NCI-H510A treated with DMSO at 0.1 percent for 48 hours (cell line): ENCODE measurements at places on chromosomes 11 and 22.

GRCh38 chr11:108838792-108839105 is 173.9 kb downstream of the DDX10 start:
- no peak for DNase-seq

- DNase-seq = no peak
These were observed 250.2 kb downstream of the MN1 start for GRCh38 chr22:27551402-27551801.

DNA sequence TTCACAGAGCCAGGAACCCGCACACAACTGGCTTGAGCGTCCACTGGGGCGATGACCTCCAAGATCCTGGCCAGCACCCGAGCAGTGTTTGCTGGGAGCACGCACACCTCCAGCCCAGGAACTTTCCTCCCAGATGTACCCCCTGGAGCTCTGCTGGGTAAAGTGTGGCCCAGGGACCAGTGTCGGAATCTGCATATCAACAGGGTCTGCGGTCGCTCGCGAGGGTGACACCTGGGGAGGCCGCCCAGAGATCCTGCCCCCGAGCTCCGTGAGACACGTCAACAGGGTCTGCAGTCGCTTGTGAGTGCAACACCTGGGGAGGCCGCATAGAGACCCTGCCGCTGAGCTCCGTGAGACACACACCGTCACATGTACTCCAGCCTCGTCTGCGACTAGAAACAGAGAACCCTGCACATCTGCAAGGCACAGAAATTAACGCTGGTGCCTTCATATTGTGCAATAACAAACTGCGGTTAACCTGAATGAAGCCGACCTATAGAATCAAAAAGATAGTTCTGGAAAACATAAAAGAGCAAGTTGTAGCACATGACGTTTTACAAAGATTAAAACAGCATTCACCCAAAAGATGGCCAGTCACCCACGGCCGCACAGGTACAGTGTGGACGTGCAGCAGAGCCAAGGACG is 172.4 kb downstream of the BRD1 start:
- DNase-seq = no peak

DNA sequence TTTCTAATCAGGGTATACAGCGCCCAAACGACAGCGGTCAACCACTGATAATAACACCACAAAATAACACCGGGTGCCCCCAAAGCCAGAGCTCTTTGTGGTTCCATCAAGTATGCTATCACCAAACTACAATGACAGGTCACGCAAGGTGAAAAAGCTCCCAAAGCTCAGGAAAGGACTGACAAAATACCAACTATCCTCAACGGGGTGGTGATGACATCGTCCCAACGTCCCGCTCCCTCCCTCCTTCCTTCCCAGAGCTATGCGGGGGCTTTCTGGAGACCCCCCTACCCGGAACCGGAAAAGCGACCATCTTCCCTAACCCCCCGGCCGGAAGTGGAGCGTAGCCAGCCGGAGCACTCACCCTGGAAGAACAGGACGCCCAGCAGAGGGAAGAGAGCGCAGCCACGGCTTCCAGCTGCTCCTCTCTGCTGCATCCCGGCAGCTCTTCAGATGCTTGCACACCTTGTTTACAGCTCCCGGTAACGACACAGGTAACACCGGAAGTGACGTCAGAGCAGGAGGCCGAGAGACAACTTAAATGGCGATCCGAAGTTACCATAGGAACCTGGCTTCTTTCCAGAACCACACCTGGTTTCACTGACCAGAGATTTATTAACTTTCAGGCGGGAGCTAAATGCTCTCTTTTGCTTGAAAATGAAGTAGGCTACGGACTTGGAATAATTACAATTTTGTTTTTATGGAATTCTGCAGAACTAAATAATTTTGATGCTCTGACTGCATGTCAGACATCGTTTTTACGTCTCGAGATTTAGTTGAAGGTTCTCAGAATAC is at the start of gene MPZL3:
Gene MPZL3, minus strand, starts transcription at position 508 of the 795 bp plus-strand sequence. Its CDS starts 71 bp downstream, at position 437.
- peak; percentile 97 for DNase-seq

DNA sequence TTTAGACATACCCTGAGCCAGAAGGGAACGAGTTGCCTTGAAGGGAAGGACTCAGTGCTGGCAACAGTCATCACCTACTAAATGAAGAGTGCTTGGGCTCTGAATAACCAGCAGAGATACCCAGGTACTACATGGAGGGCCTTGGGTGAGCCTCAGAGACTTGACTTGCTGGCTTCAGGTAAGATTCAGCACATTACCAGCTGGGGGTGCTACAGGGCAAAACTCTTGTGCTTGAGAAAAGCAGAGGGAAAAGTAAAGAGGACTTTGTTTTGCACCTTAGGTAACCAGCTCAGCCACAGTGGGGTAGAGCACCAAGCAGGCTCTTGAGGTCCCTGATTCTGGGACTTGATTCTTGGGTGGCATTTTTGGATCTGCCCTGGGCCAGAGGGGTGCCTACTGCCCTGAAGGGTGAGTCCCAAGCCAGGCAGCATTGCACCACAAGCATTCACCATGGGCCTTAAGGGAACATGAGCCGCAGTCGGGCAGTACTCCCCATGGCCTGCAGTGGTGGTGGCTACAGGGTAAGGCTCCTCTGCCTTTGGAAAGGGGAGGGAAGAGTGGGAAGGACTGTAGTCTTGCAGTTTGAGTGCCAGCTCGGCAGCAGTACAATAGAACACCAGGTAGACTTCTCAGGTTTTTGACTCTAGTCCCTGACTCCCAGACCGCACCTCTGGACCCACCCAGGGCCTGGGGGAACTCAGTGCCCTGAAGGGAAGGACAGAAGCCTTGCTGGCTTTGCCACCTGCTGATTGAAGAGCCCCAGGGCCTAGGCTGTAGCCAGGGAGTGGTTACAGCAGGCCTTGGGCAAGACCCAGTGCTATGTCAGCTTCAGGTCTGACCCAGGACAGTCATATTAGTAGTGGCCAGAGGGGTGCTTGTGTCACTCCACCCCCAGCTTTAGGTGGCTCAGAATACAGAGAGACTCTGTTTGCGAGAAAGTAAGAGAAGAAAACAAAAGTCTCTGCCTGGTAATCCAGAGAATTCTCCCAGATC is 22.7 kb upstream of the PLEKHA7 start:
- DNase-seq = no peak

DNA sequence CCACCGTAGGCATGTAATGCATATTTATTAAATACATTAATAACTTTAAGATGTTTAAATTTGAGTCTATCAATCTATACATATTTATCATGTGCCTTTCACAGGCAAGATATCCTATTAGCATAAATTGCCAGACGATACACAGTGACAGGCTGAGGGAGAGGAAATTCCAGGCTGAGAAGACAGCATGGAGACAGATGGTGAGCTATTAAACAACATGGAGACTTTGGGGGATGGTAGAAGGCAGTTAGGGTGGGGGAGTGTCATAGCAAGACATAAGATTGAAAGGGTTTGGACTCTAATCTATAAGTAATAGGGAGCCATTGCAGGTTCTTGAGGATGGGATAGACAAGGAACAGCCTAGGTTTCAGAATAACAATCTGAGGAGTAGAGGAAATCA is 138.5 kb downstream of the NXPE2 start:
- DNase-seq = no peak

DNA sequence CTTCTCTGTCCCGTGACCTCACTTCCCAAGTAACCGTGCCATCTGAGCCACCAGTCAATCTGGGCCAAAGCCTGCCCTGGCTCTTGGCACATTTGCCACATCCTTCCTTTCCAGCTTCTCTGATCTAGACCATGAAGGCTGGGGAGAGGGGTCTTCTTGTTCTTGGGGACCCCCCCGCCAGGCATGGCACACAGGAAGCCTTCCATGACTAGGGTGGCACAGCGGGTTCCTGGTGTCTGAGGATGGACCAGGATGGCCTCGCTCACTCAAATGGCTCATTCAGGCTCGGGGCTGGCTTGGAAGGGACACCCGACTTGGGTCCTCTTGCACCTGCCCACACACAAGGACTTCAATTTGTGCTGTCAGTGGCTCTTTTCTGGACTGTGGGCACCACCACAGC is 121.3 kb downstream of the BCR start:
- no peak for DNase-seq

GRCh38 chr22:30876221-30876751 is 92.3 kb downstream of the MORC2 start:
- no peak for DNase-seq

- no peak for DNase-seq
These were observed 200.4 kb downstream of the RAB38 start for GRCh38 chr11:87974797-87975196.

GRCh38 chr11:120694726-120695125 is 183.2 kb downstream of the GRIK4 start:
- DNase-seq = no peak

DNA sequence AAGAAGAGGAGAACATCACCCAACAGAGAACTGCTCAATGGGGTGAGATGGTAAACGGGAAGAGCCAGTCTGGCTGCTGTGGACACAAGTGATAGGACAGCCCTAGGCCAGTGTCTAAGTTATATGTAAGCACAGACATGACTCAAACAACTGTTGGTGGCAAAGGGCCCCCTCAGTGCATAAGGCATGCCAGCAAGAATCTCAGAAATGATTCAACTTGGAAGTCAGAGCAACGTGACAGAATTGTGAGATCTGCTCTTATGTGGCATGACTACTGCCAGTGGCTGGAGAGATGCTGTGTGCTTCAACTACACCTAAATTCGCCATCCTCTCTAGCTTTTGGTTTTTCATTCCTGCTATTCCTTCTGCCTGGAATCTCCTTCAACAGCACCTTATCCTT is 7.4 kb downstream of the SLN start:
- no peak for DNase-seq

- DNase-seq = no peak
These were observed 76.7 kb upstream of the BLID start for GRCh38 chr11:122192634-122193255.

DNA sequence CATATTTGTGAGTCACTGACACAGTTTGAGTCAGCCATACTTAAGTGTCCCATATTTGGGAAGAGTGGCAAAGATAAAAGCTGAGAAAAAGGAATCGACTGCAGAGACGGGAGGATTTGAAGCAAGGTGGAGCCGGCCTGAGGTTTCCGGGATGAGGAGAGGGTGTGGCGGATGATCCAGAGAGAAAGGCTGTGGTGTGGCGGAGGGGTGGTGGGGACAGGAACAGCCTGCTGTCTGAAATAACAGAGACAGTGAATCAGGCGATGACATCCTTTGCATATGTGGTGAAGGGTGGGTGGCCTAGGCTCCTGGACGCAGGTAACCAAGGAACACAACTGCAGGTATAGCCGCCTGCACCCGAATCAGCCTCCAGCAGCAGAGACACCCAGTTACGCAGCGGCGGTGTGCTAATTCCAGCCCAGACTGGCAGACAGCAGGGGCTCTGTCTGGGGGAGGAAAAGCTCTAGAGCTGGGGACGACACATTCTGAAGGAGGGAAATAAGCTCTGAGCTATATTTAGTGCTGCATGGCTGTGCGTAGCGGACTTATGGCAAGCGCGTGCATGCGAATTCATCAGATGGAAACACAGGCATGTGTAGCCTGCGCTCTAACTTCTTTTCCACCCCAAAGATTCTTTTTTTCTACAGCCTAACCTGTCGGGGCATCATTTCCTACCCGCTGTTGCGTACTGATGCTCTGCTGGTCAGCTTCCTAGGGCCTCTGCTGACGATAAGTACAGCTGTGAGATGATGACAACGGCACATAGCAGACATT is 62.7 kb upstream of the BARX2 start:
- DNase-seq = peak; percentile 89

DNA sequence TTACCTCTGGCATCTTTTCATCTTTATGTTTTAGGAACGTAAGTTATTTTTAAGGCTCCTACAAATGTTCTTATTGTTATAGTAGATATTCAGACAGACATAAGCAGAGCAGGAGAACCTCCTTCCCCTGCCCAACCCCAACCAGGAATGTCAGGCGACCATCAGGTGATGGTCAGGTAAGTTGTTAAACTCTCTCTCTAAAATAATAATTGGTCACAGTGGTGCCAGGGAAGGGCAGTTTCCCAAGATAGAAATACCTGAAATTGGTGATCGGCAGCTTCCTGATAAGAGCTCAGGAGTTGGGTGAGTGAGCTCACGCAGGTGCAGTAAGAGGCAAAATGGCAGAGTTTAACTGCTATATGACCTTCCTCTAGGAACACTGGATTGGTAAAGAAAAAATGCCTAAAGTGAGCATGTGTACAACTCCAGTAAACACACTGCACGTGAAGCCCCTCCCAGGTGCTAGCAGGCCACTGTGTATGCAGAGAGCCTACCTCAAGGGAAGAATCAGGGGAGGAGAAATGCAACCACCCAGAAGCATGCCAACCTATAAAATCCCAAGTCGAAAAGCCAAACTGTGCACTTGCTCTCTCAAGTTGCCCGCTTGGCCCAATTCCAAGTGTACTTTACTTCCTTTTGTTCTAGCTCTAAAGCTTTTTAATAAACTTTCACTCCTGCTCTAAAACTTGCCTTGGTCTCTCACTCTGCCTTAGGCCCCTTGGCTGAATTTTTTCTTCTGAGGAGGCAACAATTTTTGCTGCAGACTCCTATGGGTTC is 273.9 kb downstream of the SBF2 start:
- peak; percentile 2 for DNase-seq

- DNase-seq = no peak
These were observed 219.5 kb downstream of the DCDC1 start for GRCh38 chr11:31150011-31150410.

- peak; percentile 20 for DNase-seq
These were observed 3.3 kb upstream of the MMP10 start for GRCh38 chr11:102783720-102784119.

GRCh38 chr11:128496692-128497060 is 90.7 kb downstream of the ETS1 start:
- DNase-seq = no peak

DNA sequence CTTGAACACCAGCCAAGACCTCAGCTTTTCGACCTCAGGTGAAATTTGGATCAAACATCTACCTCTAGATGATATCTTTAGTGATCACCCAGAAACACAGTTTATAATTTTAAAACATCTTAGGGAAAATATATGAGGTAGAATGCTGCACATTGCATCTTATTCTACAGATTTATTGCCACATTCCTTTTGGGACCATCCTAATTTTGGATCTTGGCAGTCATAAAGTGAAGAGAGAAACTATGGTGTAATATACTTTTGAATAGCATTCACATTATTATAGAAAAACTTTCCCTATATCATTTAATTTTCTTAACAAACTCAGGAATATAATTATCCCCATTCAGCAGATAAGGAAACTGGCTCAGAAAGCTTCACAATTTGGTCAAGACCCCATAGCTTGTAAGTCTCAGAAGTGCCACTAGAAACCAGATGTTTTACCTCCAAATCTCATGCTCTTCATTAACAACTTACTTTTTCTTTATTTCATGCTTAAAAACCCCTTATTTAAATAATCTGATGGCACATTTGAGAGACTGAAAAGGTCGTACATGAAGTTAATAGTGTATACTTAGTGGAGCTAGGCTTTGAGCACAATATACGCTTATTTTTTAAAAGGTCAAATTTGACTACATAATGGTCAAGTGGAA is 199.2 kb upstream of the CTSC start:
- no peak for DNase-seq

- no peak for DNase-seq
These were observed 26.3 kb upstream of the ISX start for GRCh38 chr22:35039625-35040024.

DNA sequence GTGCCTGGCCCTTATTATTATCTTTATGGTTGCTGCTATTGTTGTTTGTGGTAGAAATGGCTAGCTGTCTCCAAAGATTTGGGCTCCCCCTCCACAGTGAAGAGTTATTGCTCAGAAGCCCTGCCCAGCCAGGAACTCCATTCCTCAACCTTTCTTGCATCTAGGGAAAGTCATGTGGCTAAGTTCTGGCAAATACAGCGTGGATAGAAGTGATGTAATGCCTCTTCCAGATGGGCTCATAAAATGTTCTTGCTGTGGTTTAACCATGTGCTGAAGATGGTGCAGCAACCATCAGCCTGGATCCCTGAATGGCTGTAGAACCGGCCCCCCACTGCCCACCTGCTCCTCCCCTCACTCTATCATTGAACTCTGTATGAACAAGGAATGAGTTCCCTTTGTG is 203.5 kb upstream of the E2F8 start:
- DNase-seq = no peak
